ENCODE measurements at places on chromosomes 16 and 17.

GRCh38 chr16:57264950-57265371 is 19.5 kb downstream of the PLLP start:
- DNase-seq, result no peak

DNA sequence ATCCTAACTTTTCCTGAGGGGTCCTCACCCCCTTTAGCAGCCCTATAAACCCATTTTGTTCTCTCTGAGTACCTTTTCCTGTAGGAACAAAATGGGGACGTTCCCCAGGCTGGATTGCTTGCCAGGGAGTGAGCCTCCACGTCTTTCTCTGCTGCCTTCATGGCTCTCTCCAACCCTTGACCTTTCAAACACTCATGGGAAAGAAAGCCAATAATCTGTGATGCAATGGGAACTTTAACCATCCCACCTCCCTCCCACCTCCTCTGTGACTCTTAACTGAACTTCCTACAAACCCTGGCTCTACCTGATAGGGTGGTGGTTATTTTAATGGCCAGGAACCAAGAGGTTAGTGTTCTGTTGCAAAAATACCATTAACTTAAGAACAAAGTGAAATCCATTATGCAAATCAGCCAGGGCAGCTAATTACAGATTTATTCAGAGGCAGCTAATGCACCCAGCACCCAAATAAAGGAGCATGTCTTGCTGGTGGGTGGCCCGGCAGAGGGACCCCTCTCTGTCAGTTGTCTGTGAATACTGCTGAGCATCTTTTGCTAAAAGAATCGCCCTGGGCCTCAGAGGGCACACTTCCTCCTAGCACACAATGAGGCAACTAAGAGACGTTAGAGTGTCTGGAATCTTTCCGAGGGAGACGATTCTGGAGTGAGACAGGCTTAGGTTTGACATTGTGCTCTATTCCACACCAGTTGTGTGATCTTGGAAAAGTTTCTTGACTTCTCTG is 3.0 kb downstream of the PIPOX start:
- DNase-seq, result no peak

DNA sequence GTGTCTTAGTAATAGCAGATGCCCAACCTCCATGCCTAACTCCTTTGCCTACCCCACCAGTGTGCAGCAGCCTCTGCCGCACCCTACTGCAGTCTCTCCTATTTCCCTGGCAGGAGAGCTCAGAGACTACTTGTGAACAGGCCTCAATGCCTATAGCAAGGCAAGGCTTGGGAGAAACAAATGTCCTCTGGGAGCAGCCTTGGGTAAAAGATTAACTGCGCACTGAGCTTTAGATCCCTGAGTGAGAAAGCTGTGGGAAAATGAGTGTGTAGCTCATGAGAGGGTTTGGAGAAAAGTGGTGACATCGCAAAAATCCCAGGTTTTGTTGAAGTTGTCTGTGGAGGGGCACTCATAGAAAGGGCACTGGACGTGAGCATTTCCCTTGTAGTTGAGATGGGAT is 335.8 kb downstream of the WWOX start:
- DNase-seq, result no peak

DNA sequence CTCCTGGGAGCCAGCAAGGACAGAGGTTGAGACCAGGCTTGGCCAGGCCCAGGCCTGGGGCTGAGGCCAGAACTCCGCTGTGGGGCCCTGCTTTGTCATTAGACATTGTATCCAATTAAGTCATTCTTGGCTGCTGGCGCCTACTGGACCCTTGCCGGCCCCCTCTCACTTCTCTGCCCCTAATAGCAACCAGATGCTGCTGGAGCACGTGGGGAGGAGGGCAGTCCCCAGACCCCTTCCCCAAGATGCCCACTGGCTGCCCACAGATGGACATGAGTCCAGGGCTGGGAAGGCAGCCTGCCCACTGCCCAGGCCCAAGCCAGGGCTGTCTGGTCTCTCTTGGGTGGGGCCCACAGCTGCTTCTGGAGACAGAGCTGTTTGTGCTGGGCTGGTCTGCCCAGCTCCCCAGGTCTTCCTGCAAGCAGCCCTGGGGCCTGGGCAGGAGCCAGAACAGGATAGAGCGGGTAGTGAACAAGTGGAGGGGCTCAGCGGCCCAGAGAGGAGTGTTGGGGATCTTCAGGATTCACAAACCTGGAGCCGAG is 7.8 kb downstream of the PLXDC1 start:
- DNase-seq, result no peak

GRCh38 chr17:43620581-43620980 is 41.1 kb downstream of the MEOX1 start:
- no peak for DNase-seq

- no peak for DNase-seq
These were observed 178.6 kb downstream of the NTN1 start for GRCh38 chr17:9199571-9200551.

DNA sequence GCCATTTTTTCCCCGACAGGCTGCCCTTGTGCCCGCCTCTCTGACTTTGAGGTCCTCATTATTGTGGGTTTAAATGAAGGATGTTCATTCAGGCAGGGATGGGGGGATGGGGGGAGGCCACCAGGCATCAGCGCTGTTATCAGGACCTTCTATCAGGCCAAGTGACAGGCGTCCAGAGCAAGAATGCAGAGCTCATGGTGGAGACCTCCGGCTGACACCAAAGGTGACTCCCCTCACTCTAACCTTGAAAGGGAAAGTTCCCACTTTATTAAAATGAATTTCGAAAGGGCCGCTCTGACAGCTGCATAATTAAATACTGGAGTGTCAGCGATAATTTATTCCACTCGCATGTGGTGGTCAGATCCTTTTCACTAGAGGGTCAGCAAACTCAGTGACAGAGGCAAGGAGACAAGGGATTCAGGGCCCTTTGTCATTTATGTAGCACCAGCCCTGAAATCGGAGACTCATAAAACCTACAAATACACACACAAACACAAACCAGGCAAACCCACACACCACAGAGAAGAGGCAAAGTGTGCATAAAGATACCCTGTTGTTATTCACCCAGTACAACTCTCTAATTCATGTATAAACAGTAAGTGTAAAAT is 436.0 kb downstream of the MAF start:
- no peak for DNase-seq

GRCh38 chr16:70800311-70800710 is 647 bp downstream of the VAC14 start:
- no peak for DNase-seq

DNA sequence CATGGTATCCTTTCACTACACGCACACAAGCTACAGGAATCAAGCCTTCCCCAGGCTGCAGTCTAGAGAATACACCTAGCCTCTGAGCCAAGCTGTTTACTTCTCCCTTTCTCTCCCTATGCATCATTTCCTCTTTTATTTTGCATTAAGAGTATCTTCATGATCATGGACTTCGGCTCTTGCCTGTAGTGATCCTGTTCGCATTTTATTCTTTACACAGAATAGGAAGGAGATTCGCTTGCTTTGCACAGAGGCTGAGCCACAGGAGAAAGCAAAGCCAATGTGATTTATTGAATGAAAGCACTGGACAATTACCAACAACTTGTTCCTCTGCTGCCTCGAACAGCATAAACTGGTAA is 172.7 kb downstream of the ANKFN1 start:
- DNase-seq, result no peak

DNA sequence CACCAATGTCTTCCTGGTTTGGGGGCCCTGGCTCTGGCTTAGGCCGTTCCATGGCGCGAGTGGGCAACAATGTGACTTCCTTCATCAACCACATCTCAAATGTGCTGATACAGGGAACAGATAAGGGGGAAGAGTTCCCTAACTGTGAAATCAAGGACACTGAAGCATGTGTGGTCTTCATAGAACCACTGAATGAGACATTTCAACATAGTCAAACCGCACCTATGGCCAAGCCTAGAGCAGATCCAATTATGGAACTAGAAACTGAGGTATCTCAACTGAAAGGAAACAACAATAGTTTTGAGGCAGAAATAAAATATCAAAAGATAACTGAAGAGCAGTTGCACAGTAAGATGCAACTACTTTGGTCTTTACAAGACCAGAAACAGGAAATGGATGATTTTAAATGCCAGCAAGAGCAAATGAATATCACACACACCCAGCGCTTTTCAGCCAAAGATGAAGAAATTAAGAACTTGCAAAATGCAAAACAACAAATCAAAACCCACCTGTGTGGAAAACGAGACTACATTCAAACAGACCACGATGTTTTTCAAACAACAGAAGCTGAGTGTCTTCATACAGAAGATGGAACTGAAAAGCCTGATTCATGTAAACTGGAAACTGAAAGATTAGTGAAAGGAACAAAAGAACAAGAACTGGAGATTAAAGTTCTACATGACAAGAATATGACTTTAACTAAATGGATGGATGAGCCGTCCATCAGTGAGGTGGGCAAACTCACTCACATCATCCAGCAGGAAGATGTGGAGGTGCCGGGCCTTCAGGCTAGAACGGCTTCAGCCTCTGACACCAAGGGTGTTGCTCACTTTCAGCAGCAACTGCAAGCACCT is 18.1 kb upstream of the LCMT1 start:
- no peak for DNase-seq

DNA sequence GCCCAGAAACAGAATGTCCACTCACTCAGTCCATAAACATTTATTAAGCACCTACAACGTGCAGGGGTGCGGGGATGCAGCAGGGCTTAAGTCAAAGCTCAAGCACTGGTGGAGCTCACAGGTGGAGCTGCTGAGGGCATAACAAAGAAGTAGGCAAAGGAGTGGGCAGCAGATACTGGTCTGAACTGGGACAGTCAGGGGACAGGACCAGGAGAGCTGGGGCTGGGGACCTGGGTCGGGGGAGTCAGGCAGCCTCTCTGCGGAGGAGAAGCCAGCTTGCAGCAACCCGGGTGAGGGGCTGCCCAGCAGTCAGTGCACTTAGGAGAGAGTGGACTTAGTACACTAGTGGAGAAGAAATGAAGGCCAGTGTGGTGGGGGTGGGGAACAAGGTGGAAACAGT is 10.0 kb upstream of the TNFRSF13B start:
- DNase-seq, result no peak

DNA sequence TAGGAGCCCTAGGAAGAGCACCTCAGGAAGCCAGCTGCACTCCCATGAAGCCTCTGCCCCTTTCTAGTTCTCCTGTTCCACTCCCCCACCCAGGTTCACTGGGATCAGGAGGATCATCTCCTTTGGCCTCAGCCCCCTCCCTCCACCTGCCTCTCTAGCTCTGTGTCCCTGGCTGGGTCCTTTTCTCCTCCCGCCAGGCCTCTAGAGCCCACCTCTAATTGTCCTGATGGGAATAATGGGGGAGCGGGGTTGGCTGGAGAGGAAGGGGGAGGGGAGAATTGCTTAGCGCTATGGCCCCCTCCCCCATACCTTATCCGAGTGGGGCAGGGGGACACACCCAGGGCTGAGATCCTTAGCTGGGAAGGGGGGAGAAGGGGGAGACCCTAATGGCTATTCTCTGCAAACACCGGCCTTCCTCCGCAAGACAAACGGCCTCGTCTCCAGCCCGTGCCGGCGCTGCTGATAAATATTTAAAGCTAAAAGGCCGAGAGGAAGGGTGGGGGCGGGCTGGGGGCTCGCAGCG is 997 bp downstream of the HOXB7 start:
- no peak for DNase-seq

GRCh38 chr16:49659356-49659755 is 196.6 kb downstream of the ZNF423 start:
- no peak for DNase-seq

- no peak for DNase-seq
These were observed 45.5 kb downstream of the RBFOX1 start for GRCh38 chr16:7378024-7378695.

DNA sequence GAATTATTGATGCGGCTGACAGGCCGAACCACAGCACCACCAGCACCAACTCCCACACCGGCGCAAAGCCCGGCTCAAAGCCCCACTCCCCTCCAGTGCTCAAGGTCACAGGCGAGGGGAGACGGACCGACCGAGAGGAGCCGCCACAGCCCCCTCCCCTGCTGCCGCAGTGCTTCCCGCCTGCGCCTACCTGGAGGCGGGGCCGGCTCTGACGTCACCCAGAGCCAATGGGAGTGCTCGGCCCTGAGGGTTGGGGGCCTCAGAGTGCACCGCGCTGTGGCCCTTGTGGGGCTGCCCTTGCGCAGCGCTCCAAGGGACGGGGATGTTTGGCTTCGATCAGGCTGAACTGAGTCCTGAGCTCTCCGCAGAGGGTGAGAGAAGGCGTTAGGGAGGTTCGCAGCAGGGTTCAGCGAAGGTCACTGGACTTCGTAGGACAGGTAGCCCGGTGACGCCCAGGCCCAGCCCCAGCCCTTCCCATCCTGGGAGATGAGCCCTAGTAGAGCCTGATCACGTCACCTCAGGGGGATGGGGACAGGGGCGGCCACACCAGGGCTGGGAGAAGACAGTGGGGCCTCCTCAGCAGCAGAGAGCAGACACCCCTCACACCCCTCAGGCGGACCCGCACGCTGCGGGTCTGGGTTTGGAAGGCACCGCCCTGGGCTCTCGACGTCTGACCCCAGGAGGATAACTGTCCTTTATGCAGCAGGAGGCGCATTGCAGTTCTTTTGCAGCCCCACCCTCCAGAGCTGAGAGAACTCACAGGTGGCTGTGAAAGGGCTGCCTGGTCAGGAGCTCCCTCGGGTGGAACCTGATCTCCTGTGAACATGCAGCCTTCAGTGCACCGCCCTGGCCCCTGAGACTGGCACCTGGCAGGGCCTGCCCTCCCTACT is 1.5 kb downstream of the NDRG4 start:
- peak; percentile 51 for DNase-seq

DNA sequence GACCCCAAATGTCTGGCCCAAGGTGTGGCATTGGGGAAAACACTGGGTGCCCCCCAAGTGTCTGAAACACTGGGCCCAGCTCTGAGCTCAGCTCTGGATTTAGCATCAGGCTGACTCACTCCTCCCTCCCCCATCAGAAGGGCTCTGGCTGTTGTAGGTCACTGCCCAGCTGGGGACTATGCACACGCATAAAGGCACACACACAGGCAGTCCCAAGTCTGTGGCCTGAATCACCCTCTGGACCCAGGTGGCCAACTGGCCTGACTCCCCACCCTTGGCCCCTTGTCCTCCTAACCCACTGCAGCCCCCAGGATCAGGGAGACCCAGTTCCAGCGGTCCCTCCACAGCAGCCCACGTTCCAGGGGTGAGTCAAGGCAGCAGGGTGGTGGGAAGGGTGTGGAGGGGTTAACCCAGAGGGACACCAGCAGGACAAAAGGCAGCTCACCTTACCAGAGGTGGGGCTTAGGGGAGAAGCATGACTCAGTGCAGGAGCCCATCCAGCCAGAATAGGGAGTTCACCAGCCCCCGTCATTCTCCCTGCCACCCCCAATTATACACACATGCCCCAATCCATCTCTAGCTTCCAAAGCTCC is 47.0 kb downstream of the MYO18A start:
- DNase-seq, result no peak

All from effector CD8-positive, alpha-beta T cell (primary cell).